ENCODE measurements at places on chromosomes 6 and 20.

GRCh38 chr6:70507161-70507560, 59.6 kb upstream of the SDHAF4 start:
- DNase-seq: no peak

DNA sequence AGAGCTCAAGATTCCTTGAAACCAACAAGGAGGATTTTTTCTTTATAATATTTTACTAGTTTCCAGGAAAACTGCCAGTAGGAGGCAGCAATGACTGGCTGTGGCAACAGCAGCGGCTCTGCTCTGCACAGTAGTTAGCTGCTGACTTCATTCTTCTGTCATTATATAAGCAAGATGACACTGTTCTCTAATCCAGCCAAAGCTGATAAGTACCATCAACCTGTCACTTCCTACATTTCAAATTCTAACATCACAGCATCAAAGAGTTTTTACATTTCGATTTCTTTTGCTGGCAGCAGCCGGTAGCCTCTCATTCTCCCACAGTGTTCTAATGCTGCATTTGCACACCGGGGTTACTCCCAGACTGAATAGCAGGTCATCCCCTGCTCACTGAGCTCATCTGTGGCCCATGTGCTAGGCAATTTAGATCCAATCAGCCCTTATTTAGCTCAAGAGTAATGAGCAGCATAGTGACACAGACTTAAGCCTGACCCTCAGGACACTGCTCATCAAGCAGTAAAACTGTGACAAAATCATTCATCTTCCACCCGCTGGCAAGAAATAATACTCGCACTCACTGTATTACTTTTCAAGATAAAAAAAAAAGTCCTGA, 67.8 kb downstream of the MMS22L start:
- DNase-seq: peak; percentile 49

DNA sequence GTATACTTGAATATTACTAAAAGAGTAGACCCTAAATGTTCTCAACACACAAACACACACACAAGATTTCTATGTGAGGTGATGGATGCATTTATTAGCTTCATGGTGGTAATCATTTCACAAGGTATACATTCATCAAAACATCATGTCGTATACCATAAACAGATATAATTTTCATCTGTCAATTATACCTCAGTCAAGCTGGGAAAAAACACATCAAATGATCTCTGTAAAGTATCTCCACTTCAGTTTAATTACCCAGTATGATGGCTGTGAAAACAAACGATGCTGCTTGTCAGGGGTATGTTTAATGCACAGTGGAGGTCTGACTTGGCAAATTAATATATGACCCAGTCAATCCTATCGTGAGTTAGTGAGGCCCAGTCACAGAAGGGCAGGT, 157.2 kb downstream of the MTFR2 start:
- no peak for DNase-seq

DNA sequence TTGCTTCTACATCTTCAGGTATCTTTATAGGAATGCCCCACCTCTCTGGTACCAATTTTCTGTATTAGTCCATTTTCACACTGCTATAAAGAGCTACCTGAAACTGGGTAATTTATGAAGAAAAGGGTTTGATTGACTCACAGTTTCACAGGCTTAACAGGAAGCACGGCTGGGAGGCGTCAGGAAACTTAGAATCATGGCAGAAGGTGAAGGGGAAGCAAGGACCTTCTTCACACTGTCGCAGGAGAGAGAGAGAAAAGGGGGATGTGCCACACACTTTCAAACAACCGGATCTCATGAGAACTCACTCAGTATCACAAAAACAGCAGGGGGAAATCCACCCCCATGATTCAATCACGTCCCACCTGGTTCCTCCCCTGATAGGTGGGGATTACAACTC, 24.4 kb upstream of the LY86 start:
- no peak for DNase-seq

DNA sequence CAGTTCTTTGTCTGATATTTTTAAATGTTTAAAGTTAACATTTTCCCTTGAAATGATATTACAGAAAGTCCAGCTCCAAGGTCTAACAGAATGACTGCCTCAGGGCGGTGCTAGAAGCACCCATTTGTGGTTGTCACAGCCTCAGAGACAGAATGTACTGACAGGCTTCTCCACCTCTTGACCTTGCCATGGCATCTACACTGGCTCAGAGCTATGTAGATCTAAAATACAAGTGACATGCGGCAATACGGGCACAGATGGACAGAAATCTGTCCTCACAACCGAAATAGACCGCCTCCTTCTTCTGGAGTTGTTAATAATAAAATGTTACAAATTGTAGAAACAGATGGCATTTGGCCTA, 167.2 kb upstream of the THEMIS start:
- DNase-seq: no peak

GRCh38 chr6:164322533-164322932, 908.0 kb downstream of the QKI start:
- no peak for DNase-seq

DNA sequence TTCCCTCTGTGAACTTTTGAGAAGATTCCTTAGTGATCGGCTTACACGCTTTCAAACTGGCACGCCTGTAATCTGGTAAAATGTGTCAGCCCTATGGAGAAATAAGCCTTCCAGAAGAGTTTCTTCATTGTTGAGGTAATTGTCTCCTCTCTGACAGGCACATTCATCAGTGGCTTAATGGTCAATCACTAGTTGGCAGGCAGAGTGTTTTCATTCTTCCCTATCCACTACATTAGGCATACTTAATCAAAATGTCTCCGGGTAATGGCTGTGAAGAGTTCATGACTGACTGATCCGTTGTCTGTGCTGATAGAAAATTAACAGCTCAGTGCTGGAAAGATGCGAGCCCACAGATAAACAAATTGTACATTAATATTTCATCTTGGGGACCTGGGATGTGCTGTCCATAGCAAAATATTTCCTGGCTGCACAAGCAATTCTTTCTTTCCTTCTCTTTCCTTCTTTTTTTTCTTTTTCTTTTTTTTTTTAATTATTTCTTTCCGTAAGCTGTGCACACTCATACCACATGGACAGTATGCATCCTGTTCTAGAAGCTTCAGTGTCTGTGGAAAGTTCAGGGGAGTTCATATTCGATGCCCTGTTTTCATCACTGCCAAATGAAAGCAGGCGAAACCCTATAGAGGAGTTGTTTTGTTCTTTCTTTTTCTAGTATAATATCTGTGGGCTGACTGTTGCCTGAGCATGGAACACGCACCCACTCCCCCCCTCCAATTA, 31.4 kb downstream of the TSHZ2 start:
- peak; percentile 21 for DNase-seq

DNA sequence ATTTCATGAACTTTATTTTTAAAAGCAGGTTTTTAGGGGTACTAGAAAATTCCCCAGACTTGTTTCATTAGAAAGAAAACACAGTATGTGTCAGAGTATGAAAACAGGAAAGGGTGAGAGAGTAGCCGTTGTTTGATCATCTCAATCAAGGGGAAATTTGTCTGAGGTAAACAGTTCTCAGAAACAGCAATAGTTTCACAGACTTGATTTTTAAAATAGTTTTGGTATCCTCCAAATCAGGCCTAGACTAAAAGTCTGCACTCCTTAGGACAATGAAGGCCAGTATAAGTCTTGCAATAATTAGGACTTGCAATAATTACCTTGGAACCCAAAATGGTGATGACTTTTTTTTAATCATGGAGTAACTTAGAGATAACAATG, 176.6 kb upstream of the TAB2 start:
- no peak for DNase-seq

DNA sequence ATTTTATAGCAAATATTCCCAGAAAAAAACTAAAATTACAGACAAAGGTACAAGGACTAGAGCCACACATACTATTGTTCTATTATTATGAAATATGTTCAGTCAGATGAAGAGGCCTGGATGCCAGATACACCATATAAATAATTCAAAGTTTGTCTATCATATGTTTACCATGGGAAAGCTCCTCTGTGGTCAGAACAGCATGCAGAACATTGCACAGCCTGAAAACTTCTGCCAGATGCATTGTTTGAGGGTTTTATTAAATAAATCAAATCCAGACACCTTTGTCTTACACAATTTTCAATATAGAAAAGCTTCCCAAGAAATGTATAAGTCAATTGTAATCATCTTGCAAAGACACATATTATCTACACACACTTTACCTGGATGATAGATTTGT, 35.0 kb upstream of the COL21A1 start:
- no peak for DNase-seq

- DNase-seq: no peak
These were observed 535 bp upstream of the CCDC170 start for GRCh38 chr6:151493161-151493803.

DNA sequence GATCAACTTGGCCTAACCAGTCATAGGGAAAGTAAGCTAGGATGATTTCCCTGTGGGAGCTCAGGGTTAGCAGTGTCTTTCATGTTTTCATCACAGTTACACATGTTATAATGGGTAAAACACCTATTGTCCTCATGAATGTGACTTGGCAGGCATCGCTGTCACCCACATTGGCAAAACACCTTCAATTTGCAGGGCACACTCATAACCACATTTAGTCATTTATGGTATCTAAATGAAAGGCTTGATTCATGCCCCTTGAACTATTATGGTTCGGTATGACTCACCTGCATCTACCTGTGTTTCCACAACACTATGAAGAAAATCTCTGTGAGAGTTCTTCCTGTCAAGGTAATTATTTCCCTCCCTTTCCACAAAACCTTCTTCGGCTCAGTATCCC, 49.2 kb downstream of the FRK start:
- no peak for DNase-seq
